ENCODE measurements at places on chromosomes 12 and 14.

GRCh38 chr12:26156201-26156871, 31.5 kb upstream of the BHLHE41 start:
- DNase-seq: no peak

DNA sequence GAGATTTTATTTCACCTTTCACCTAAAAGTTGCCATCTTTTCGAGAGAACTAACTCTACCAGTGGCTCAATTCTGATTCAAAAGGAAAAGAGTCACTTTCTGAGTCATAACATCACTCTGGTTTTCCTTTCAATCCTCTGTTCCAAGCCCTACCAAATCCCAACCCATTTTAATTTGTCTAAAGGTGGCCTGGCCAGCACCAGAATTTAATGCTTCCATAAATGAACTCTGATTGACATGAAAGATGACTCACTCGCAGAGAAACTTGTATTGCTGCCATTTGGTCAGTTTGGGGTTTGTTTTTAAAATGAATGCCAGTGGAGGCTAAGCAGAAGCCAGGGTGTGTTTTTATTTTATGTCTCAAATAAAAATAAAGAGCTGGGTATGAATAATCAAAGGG, 117.4 kb upstream of the SOX5 start:
- no peak for DNase-seq

DNA sequence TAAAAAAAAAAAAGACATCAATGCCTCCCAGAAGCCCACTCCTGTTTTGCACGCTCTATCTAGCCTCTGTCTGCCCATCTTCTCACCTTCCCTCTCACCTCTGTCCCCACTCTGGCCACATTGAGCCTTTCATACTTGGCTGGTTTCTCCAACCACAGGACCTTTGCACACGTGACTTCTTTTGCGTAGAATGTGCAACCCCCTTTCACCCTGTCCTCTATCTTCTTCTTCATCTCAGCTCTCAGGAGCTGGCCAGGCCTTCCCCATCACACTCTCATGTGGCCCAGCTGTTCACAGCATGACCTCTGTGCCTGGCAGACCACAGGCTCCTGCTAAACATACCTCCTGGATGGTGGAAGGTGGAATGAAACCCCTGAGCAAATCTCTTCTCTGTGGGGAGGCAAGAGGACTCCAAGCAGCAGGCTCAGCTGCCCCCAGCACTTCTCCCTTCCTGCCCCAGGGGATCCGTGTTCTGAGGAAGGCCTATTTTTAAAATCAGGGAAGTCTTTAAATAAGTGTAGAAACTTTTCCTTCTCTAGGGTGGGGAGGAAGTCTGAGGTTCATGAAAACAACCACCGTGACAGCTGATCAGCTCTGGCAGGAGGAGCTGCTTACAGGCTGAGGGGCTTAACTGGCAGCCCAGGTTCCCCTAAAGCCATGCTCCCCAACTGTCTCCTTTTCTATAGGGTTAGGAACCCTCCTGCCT, 11.6 kb downstream of the HVCN1 start:
- no peak for DNase-seq

DNA sequence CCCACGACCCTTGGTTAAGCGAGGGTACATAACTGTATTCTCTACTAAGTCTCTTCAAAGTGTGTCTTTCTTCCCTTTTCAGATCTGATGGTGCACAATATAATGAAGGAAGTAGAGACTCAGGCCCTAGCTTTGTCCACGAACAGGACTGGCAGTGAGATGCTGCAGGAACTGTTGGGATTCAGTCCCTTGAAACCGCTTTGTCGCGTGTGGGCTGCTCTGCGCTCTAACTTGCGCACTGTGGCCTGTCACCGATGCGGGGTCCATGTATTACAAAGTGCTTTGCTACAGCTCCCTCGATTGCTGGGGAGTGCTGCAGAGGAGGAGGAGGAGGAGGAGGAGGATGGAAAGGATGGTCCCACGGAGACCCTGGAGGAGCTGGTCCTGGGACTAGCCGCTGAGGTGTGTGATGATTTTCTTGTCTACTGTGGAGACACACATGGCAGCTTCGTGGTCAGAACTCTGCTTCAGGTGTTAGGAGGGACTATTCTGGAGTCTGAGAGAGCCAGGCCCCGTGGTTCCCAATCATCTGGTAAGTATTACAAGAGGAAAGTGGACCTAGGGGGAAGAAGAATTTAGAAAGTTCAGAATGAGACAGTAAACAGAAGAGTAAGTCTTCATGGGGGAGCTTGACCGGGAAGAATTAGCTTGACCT, 803 bp downstream of the NOP9 start:
- no peak for DNase-seq

GRCh38 chr12:94875525-94875924, 128.0 kb downstream of the NDUFA12 start:
- no peak for DNase-seq

DNA sequence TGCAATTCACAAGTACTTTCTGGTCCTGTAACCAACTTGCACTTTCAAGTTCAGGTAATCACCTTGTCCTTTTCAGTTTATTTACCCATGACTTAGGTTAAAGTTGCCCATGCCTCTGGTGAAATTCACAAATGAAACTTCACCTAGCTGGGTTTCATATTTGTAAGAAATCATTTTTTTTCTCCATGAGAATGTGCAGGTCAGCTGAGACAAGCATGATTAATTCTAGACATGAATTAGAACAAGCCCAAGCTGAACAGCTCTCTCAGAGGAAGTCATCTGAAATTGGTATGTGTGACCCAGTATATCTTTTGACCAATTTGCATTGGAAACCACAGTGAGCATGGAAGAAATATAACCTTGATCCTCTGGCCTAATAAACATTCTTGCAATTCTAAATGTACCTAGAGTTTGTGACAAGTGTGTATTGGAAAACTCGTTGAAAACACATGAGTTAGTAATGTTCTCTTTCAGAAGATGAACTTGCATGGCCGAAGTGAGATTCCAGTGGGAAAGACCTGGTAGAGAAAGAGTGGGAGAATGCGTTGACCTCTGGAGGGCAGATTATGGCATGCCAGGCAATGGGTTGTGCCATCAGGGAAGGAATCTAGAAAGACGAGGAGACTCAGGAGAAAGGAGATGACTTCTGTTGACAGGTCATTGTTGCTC, 486.5 kb downstream of the ZFP36L1 start:
- no peak for DNase-seq

- no peak for DNase-seq
Measured at GRCh38 chr12:119835068-119835467, 42.1 kb downstream of the CIT start.

Data from activated T-helper 1 cell treated with anti-CD3 and anti-CD28 coated beads, Interleukin-2, amount 50 U/mL, for 16 hours (primary cell).